ENCODE measurements at places on chromosomes 3 and 15. TPM values are rescaled to one million over a fixed set of nuclear protein-coding genes. Genes with fewer than 3 reads are reported as not detected.

GRCh38 chr3:106144030-106144429 is 275.2 kb upstream of the CBLB start:
- DNase-seq: no peak

LINS1 gene
- 37.0 TPM for total RNA-seq

GRCh38 chr3:136559896-136560295 is 192.3 kb downstream of the STAG1 start:
- DNase-seq: no peak

- no peak for DNase-seq
Measured at GRCh38 chr3:43732747-43733425, 42.1 kb downstream of the ABHD5 start.

- no peak for DNase-seq
Measured at GRCh38 chr3:42631620-42632019, 21.9 kb upstream of the ZBTB47 start.

DNA sequence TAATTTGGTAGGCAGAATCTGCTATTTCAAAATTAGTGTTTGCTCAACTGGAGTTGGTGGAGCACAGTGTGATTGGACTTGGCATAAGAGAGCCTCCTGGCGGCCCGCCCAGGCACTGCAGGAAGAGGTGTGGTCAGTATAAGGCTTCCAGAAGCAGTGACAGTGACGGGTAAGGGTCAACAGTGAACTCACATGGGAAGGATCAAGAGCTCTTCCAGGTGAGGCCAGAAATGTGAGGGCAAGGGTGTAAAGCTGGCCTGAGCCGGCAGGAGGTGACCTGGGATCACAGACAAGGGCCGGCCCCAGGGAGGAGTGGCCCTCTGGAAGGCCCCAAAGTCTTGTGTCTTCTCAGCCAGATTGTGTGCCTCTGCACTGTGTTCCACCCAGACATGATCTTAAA is 93.2 kb upstream of the RNF7 start:
- DNase-seq: peak; percentile 86

CFAP100 gene
- not detected for total RNA-seq

TMEM45A gene
- total RNA-seq: 0.74 TPM

- DNase-seq: no peak
Measured at GRCh38 chr3:55160241-55160983, 232.6 kb upstream of the LRTM1 start.

- DNase-seq: no peak
Measured at GRCh38 chr3:52763466-52763865, 7.3 kb downstream of the NEK4 start.

TMEM40 gene
- total RNA-seq: not detected

UROC1 gene
- not detected for total RNA-seq

DNA sequence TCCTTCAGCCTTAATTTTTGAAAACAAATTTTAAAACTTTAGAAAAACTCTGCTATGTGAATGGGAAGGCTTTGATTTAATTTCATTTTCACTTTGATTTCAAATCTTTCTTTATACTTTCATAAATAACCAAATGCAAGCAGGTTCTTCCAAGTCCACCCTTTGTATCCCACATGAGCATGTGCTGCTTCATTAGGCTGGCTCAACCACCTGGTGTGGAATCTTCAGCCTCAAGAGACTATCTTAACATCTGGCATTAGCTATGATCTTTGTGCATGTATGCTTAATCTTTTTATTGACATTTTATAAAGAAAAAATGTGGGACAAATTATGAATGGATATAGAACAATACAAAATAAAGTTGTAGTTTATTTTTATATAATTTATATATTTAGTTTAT is 81.8 kb upstream of the MLF1 start:
- no peak for DNase-seq

SLC22A13 gene
- 0.12 TPM for total RNA-seq

GRCh38 chr3:63727233-63727632 is 74.8 kb downstream of the SNTN start:
- DNase-seq: no peak

GRCh38 chr15:36841193-36841592 is 259.2 kb downstream of the MEIS2 start:
- DNase-seq: no peak

- DNase-seq: no peak
Measured at GRCh38 chr3:185685231-185686035, 99.3 kb downstream of the SENP2 start.

RPUSD3 gene
- total RNA-seq: 80.8 TPM

GRCh38 chr3:126438186-126438585 is 37.5 kb downstream of the ZXDC start:
- peak; percentile 6 for DNase-seq

RASGRP1 gene
- 174 TPM for total RNA-seq

DNA sequence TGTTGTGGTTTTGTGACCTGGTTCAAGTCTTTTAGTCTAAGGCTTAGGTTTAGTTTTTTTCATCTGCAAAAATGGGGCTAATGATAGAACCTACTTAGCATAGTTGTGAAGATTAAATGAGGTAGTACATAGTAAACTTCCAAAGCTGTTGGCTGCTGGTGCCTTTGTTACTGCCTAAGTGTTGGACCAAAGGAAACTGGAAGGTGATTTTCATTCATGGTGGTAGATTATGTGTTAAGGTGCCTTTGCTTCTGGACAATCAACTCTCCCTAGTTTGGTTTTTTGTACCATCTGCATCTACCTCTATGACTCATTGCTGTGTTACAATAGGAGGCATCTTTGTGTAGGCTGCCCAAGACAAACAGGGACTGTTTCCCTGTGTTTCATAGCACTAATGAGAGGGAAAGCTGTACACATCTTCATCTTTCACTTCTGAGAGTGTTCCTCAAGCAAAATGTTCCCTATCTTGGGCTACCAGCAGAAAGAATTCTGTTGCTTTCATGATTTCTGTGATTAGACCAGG is 3.2 kb downstream of the MAP2K1 start:
- no peak for DNase-seq

IMPG2 gene
- total RNA-seq: 0.12 TPM

IL16 gene
- 58.8 TPM for total RNA-seq

All from activated CD4-positive, alpha-beta memory T cell treated with anti-CD3 and anti-CD28 coated beads for 36 hours (primary cell).